ENCODE measurements at places on chromosomes 5 and 9. TPM values are rescaled to one million over a fixed set of nuclear protein-coding genes. Genes with fewer than 3 reads are reported as not detected.

DNA sequence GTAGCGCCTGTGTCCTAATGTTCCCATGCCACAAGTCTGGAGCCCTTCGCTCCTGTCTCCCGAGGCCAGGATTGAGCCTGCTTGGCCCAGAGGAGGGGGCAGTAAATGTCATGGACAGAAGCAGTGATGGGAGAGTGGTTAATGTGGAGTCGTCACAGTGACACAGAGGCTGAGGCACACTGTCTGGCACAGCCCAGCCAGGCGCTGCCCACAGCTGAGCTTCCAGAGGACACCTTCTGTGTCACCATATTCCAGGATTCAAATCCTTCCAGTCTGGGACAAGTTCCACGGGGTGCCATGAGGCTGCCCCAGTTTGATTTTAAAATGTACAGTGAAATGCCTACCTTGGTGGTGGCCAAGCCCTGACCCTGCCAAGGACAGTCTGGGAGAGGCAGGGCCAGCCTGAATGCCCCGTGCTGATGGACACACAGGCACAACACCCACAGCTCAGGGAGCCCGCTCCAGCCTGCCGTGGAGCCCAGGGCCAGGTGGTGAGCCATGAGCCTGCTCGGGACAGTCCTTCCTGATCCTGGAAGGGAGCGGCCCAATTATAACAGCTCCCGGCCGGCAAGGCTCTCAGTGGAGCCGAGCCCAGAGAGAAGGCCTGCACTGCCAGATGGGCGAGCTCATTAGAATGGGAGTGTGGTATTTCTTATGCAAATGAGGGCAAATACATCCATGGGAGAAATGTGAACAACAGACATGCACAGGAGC, 99.1 kb upstream of the RUFY1 start:
- DNase-seq, result no peak

DNA sequence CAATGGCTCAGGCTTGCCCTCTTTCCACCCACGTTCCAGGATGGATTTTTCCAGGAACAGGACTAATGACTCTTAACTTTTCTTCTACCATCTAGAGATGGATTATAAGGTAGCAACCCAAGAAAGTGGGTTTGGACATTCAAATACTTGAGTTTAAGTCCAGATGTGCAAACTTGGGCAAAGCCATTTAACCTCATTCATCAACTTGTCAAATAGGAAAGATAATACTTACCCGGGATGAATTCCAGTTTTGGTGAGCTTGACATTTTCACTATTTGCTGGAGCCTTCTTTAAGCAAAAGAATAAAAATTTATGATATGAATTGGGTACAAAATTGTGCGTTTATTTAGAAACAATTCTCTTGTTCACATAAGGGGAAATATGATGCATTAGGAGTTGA, 44.3 kb upstream of the ZBED3 start:
- no peak for DNase-seq

GRCh38 chr5:98904780-98905179, 24.0 kb downstream of the CHD1 start:
- DNase-seq, result no peak

- DNase-seq, result no peak
Measured at GRCh38 chr9:109098960-109099308, 20.8 kb downstream of the TMEM245 start.

GRCh38 chr5:18900644-18901043, 1087.4 kb downstream of the CDH18 start:
- no peak for DNase-seq

- no peak for DNase-seq
Measured at GRCh38 chr9:137612741-137613142, 6.1 kb upstream of the EHMT1 start.

DNA sequence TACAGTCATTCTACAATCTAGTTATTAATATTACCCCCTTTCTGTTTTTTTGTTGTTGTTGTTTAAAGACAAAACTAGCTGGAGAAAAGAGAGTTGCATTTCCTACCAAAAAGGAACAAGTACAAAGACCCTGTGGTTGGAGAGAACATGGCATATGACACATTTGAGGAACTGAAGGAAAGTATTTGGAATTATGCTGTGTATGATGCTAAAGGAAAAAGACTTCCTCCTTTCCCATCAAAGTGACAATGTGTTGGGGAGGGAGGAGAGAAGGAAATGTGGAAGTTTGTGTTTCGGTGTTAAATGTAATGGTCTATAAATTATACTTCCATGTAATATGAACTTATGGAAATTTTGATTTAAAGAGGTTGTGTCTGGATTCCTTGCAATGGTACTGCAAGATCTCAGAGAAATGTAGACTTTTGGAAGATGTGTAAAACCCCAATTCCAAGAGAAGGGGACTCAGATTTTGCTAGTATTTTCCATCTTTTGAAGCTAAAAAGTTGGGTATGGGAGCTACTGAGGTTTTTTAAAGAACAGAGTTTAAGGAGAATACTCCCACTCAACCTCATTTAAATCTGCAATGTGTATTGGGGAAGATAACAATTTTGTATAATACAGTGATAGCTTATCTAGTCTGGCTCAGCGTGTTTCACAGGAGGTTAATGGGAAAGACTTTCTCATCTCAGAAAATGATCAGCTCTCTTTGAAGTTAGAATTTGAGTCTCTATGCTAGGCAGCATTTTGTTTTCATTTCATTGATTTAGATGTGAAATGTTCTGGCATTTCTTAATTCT, 15.4 kb upstream of the TNFSF8 start:
- no peak for DNase-seq

DNA sequence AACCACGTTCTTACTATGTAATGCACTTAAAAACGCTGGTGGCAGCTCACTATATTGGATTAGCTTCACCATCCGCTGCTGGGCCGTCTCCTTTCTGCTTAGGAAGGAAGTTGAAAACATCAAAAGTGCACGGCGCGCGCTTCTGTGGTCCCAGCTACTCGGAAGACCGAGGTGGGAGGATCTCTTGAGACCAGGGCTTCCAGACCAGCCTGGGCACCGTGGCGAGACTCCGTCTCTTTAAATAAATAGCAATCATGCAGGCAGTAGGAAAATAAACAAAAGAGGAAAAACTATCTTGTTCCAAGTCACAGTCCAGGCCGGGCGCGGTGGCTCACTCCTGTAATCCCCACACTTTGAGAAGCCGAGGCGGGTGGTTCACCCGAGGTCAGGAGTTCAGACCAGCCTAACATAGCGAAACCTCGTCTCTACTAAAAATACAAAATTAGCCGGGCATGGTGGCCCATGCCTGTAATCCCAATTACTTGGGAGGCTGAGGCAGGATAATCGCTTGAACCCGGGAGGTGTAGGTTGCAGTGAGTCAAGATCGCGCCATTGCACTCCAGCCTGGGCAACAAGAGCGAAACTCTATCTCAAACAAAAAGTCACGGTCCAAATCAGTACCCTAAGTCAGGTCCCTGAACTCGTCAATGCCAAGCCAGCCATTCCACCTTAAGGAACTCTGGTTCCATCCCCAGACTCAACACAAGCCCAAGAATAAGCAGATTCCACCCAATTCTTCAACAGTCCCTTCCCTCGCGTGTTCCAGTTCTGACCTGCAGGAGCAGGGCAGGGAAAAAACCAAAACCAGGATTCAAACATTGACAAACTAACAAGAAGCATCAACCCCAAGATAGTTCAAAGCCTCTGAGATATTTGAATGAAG, 1.0 kb upstream of the GOLGA1 start:
- DNase-seq, result peak; percentile 67

The ERAP2 gene
- total RNA-seq, result 54.4 TPM

The MSMP gene
- not detected for total RNA-seq
